ENCODE measurements at places on chromosomes 11 and 22.

- no peak for DNase-seq
Observed at GRCh38 chr11:97979741-97980140, 1041.0 kb upstream of the CNTN5 start.

DNA sequence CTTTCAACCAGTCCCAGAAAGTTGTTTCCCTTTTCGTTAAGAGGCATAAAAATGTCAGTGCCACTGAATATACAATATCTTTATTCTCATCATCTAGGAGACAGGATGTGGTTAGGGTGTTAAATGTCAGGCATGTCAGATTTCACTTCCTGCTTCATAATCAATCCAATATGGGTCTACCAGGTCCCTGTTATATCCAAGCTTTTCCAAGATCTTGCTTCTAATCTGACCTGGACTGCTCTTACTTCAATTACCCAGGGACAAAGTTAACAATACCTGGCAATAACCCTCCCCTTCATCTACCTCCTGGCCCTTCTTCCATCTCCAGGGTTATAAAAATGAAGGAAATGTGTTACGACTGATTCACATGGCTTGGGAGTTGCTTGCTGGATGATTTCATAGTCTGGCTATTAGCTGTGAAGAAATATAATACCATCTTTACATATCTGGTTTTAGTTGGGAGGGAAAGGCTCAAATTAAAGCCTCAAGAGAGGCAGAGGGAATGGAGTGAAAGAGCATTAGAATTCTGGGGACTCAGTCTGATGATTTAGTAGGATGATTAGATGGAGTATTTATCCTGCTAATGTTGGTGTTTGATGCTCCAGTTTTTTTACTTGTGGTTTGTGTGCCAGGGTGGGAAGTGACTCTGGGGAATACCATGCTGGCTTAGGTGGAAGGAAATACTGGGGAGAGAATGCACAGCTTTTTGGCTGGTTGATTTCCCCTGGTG lies 534.3 kb downstream of the ETS1 start:
- DNase-seq, result no peak

DNA sequence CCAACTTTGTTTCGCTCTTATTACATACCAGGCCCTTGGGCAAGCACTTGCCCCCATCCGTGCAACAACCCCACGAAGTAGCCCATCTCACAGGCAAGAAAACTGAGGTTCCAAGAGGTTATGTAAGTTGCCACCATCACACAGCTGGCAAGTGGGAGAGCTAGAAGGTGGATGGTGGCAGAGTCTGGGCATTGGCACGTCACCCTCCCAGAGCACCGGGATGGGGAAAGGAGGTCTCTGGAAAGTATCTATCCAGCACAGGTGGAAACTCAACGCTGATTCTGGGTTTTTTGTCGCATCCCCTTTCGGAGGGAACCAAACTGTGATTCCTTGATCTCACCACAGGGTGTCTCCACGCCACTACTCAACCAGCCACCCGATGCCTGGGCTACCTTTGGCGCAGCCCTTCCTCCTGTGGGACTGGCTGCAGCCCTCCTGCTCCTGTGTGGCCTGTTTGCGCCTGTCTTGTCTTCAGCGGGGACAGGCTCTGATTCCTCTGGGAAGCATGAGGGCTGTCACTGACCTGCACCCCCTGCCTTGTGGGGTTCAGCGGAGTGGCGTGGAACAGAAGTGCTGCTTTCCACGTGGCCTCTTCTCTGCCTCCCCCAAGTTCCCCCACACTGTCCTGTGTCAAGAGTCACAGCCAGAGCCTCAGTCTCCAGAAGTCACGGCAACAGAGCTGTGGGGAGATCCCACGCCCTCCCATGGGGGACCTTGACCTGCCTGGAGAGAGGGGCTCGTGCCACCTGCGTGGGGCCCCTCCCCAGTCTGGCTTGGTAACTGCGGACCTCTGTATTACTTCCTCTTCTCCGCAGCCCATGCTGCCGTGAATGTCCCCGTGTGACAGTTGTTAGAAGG lies 34.4 kb upstream of the TRIM29 start:
- peak; percentile 18 for DNase-seq

GRCh38 chr11:126793596-126793995 lies 207.0 kb downstream of the KIRREL3 start:
- no peak for DNase-seq

DNA sequence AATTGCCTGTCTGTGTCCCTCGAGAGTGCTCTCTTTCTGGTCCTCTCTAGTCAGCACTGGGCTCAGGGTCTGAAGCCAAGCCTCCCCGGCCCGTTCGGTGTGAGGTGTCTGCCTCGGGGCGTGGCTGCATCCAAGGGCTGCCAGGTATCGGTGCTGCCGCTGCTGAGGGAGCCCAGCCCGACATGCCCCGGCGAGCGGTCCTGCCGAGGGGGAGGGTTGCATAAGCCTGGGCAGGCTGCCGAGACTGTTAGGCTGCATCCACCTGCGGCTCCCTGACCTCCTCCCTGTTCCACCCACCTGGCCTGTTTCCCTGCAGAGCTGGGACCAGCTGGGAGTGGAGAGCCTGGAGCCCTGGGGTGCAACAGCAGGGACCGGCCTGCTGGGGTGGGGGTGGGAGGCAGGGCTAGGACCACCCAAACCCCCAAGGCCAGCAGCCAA lies 6.3 kb downstream of the OVOL1 start:
- DNase-seq, result no peak

- no peak for DNase-seq
Observed at GRCh38 chr11:2783536-2784082, 83.8 kb upstream of the KCNQ1OT1 start.

GRCh38 chr11:100760744-100761143 lies 73.7 kb downstream of the ARHGAP42 start:
- DNase-seq, result no peak

DNA sequence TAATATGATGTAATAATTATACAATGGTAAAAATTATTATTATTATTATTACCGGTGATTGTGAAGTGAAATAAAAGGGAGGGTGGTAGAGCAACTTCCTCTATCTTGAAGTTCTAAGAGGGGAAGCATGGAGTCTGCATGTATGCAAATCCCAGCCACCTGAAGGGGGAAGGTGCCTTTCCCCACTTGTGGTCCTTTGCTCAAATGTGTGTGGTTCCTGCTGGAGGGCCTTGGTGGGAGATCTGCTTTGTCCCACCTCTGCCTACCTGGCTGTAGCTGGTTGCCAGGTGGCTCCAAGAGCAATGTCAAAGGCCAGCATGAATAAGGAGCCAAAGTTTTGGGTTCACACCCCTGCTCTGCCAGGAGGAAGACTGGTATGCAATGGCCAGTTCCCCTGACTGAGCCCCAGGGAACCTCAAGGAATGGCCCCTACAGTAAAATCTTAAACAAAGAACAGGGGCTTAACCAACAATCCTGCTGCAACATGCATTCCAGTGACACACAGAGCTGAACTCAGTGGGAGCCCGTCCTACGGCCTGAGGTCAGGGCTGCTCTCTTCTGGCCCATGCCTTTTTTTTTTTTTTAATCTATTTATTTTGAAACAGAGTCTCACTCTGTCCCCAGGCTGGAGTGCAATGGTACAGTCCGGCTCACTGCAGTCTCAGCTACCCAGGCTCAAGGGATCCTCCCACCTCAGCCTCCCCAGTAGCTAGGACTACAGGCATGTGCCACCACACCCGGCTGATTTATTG lies 8.5 kb downstream of the TMEM132A start:
- DNase-seq, result no peak

GRCh38 chr11:12744826-12745502 lies 70.7 kb downstream of the TEAD1 start:
- no peak for DNase-seq

DNA sequence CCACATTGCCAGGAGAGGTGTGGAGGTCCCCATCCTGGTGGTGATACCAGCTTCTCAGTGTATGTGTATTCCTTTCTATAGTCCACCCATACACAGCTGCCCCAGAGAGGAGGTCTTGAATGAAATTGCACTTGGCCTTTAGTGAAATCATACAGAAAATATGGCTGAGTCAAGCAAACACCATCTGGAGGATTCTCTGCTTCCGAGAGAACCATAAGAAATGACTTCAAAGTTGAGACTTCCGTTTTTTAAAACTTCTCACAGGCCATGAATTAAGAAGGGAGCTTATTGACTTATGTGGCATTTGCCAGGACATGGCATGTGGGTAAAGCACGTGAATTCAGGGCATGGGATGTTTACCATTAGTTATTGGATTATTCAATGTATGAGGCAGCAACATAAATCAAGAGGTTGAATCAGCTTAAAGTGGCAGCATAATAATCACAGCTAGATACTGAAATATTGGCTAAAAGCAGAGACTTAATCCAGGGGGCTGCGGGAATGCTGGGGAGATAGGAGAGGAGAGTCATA lies 119.1 kb upstream of the MTNR1B start:
- DNase-seq, result no peak

DNA sequence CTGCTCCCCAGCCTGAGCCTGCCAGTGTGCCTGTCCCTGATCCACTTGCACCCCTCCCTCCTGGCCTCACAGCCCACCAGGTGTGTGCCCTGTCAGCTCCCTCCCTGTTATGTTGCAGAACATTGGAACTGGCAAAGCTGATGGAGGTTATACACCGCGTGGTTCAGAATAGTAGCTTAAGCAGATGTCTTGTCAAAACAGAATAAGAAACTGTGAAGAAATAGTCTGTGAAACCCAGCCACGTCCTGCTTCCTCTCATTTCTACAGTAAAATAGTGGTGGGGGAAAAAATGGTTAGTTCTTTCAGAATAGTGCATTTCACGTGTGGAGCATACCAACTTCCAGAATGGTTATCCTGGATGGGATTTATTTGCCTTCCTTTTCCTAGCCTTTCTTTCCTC lies 161.2 kb upstream of the NAV2 start:
- no peak for DNase-seq

DNA sequence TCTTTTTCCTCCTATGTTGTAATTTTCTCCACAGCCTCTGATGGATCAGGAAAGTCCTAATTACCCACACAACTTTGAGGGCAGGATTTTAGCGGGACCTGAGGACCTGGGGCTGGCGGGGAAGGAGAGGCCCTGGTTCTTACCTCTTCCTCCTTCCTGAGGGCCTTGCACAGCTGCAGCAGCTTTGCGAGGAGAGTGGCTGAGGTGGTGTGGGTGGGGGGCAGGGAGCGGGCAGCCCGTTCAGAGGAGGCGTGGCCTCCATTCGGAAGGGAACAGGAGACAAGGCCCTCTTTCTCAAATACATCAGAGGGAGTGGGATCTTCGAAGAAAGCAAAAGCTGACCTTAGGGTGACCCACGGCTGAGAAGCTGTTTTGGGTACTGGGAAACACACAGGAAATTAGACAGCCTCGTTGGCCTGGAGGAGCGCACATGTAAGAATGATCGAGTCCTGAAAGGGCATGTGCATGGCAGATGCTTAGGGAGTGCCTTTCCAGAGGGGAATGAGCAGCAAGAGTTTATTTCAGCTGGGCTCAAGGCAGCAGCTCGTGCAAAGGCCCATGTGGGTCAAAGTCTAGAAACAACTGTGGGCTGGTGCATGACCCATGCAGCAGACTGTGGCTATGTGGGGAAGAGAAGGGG lies 76.6 kb upstream of the NARS2 start:
- no peak for DNase-seq

DNA sequence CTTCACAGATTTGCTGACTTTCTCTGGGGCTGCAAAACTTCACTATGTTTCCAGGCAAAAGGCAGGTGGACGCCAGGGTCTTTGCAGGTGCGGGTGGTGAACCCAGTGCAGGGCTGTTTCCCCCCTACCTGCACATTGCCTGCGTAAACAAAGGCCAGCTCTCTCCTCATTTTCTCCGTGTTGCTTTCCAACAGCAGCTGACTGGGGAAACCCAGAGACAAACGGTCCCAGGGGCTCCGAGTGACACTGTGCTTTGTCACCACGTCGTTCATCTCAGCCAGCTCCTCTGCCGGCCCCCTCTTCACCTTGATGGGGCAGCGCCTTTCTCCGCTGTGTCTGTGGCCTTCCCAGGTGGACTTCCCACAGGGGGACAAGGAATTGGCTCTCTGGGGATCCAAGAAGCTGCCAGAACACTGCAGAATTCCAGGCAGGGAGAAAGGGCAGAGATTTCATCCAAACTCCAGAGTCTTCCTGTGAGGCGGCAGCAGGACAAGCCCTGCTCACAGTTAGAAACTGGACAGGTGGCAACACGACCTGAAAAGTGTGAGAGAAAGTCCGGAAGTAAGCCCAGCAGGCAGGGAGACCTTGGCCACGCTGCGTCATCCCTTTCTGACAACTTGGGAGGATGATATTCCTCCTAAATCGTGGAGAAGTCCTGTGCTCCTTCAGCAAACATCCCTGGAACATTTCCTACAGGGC lies 1493.7 kb downstream of the TBC1D22A start:
- no peak for DNase-seq

GRCh38 chr11:128701086-128701485 lies 7.2 kb downstream of the FLI1 start:
- DNase-seq, result no peak

DNA sequence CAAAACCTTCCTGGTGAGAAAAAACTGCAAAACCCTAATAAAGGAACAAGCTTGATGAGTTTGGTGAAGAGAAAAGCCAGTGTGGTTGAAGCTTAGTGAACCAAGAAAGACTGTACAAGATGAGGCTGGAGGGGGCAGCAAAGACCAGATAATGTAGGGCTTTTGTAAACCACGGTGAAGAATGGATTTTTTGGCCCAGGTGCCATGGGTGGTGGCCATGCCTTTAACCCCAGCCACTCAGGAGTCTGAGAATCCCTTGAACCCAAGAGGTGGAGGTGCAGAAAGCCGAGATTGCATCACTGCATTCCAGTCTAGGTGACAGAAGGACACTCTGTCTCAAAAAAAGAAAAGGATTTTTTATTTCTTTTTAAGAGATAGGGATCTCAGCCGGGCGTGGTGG lies 5.0 kb upstream of the ZDHHC5 start:
- no peak for DNase-seq

DNA sequence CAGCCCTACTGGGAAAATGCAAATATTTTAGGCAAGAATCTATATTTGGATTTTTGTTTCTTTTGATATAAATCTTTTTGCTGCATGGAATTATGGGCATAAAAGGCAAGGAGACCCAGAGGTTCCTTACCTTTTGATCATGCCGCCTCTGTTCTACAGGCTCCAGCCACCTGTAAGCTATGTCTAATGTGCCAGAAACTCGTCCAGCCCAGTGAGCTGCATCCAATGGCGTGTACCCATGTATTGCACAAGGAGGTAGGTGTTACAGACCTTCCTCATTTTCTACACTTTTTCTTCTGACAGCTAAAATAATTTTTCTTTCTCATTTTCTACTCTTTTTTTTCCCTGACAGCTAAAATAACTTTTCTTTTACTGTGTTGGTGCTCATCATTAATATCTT lies 8.2 kb upstream of the BACE1-AS start:
- DNase-seq, result no peak

GRCh38 chr11:117887431-117888138 lies 11.1 kb upstream of the FXYD6 start:
- DNase-seq, result no peak

DNA sequence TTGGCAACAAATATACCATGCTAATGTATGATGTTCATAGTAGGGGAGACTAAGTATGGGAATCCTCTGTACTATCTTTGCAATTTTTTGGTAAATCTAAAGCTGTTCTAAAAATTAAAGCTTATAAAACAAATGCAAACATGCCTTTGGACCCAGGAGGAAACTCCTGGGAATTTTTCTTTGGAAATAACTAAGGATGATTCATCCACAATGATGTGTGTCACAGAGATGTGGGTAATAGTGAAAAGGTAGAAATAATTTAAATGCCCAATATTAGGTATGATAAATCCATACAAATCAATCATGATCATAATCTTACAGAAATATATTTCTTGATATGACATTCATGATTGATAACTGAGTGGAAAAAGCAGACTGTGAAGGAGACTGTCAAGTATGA lies 135.8 kb downstream of the TRIM44 start:
- DNase-seq, result no peak
